ENCODE measurements at places on chromosomes 5 and 9.

GRCh38 chr5:6379246-6379645, 899 bp upstream of the MED10 start:
- DNase-seq = no peak

DNA sequence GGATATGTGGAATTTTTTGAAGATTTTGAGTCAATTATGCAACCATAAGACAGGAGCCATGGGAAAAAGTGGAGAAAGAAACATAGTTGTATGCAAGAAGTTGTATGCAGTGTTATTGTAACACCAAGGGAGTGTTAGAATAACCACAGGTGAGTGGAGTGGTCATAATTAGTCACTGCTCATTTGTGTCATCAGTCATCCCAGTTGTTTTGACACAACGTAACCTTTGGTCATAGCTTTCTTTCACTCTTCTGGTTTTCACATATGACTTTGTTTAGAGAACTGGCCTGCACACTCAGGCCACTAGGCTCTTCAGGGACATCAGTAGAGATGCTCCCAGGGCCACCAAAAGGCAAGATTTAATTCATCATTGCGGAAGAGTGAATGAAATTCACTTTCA, 158.7 kb upstream of the HMHB1 start:
- no peak for DNase-seq

DNA sequence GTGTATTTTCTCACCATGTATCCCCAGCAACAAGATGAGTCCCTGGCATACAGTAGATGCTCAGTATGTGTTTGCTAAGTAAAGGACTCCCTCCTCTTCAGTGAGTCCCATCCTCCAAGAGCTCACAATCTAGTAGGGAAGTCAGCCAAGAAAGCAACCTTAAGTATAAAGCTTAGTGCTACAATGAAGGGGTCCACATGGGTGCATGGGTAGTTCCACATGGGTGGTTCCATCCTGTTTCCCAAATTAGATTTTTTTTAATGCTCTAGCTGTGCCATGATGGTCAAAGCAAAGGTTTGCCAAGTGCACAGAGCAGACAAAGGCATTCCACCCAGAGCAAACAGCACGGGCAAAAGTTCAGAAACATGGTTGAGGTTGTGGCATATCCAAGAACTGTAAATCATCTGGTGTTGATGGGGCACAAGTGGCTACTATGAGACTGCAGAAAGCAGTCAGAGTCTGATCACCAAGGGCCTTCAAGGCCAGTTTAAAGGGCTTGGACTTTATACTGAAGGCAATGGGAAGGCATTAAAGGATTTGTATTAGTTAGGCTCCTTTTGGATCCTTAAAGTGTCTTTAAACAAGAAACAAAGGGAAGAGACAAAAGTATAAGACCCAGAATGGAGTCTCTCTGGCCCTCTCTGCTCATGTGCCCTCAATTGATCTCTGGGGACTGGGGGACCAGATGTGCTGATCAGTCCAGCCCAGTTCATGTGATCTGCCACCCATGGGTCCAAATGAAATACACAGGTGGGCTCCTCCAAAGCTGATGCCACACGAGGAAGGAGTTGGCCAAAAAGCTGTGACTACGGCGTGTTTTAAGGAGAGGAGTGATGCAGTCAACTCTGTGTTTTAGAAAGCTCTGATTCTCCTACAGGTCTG, 9.0 kb upstream of the CPLX2 start:
- no peak for DNase-seq

- no peak for DNase-seq
These were observed 261.2 kb downstream of the TAF11L14 start for GRCh38 chr5:17895288-17896033.

DNA sequence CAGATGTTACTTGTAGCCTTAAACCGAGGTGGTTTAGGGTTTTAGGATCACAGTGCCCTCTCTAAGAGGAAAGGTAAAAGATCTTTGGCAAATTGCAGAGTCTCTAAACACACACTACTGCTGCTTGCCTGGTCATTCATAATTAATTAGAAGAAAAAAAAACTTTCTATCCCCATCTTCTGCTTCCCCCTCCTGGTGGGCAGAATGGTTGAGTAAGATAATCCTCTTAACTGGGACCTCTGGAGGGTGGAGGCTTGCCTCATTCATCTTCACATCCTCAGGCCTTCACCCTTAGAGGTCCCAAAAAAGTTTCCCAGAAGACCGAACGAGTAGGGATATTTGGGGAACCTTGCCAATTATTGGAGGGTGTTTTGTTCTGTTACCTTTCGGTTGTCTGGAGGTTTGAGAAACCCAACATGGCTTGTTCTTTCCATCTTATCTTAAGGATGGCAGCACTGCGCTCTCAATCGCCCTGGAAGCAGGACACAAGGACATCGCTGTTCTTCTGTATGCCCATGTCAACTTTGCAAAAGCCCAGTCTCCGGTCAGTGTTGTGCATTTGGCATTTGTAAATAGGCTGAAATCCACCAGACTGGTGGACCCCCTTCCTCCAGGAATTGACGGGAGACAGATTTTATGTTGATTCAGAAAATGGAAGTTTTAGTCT, 97.3 kb upstream of the DMRT1 start:
- DNase-seq = no peak

DNA sequence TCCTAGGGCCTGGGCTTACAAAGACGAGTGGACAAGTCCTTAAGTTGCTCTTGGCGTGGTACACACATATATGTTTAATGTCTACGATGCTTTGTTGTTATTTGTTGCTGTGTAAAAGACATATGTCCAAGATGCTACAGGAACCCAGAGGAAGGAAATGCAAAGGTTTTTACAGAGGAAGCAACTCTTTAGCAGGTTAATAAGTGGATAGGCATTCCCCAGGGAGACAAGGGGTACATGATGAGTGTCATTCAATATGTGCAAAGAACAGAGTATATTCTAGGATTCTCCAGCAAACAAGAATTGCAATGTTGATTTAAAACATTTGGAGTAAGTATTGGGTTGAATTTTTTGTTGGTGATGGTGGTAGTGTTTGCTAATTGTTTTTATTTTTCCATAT, 92.1 kb downstream of the PIP5K1B start:
- no peak for DNase-seq

DNA sequence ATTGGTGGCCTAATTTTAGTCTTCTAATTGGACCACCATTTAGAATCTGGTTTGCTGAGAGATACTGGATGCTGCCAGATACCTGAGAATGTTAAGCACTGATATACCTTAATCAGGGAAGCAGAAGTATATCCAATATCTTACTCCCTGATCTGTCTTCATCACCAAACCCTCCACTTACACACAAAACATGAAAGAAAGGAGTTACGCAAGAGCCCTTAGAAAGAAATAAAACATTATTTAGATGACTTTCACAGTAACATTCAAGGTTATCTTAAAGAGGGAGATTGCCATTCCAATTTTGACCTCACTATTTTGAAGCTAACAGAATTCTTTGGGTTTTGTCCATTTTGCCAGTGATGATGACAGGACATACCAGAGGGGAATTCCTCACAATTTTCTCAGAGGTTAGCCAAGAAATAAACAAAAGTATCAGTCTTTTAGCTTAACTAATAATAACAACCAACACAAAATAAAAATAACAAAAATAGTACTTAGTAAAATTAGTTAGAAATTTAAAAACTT, 496.1 kb downstream of the NFIB start:
- peak; percentile 60 for DNase-seq

DNA sequence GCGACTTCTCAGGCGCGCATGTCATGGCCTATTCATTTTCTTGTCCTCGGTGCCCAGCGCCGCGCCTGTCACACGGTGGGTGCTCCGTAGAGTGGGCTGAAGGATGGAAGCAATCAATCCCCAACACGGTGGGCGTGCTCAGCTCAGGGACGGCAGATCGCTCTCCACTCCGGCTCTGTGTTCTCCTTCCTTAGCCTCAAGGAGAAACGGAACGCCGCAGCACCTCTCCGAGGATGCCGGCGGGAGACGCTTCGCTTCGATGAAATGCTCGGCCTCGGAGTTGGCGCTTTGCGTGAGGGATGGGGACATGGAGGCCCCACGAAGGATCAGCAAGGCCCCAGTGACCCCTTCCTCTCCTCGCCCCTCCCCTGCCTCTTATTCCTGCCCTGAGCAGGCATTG, 199.5 kb downstream of the C9orf50 start:
- DNase-seq = no peak

- no peak for DNase-seq
These were observed 43.4 kb upstream of the SH3PXD2B start for GRCh38 chr5:172497591-172498255.

GRCh38 chr5:58887721-58888409, 305.0 kb downstream of the RAB3C start:
- DNase-seq = no peak

DNA sequence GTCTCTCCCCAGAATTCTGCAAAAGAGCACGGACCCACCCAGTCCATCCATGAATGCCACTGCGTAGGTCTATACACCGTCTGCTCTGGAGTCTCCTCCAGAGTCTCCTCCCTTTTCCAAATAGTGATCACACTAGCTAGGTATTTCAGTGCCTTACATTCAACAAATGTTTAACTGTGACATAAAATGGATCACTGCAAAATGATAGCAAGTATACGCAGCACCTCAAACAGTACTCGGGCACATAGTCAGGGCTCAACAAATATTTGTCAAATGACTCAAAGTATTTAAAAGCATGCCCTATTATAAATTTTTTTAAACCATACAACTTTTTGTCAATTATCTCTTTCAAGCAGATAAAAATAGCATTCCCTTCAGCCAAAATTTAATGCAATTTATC, 60.5 kb downstream of the TLE1 start:
- DNase-seq = peak; percentile 24

- peak; percentile 58 for DNase-seq
These were observed 450.2 kb downstream of the NR2F1-AS1 start for GRCh38 chr5:93130624-93131490.

DNA sequence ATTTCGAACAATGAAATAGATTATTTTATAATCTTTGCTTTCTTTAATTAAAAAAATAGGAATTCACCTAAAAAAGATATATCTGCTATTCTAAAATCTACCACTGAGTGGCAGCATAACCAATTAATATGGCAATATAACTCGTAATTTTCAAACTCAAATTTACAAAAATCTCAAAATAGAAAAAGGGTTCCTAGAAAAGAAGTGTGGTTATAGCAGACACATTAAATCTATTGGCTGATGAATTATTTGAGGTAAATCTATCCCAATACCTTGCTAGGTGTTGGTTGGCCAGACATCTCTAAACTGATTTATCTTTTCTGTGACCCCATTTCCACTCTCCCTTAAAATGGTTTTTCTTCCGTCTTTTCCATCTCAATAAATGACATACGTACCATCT, 30.2 kb upstream of the NRG2 start:
- DNase-seq = no peak

GRCh38 chr9:110050925-110051355, 157.0 kb downstream of the C9orf152 start:
- peak; percentile 94 for DNase-seq

DNA sequence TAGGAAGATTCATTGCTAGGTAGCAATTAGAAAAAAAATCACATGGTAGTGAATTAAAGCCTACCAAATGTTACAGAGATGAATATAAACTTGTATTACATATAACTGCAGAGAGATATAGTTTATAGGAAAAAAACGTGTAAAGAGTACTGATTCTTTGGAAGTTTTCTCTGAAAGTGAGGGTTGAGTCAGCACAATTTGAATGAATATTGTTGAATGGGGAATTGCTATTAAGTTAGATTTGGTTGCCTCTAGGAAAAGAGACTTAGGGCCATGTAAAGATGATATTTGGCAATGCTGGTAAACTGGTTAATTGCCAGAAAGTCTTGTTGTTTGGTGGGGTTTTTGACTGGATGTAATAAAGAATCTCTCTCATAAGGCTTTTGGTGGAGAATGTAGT, 37.2 kb upstream of the TAL2 start:
- no peak for DNase-seq

DNA sequence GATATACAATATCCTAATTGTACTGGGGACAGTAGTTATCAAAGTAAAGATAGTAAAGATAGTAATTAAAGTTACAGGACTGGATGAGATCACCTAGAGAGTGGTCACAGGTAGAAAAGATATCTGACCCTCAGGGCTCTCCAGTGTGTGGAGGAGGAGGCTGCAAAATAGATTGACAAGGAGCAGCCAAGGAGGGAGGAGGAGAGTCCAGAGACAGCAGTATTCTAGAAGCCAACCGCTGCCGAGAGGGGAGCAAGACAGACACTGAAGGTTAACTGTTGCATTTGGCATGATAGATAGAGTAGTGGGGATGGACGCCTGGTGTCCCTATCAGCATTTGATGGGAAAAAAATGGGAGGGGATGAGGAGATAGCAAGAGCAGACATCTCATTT, 17.0 kb upstream of the F2RL1 start:
- DNase-seq = no peak

GRCh38 chr5:5418006-5418405, 4.5 kb upstream of the ICE1 start:
- no peak for DNase-seq

- no peak for DNase-seq
These were observed 251.1 kb upstream of the TUT7 start for GRCh38 chr9:86605303-86605702.

DNA sequence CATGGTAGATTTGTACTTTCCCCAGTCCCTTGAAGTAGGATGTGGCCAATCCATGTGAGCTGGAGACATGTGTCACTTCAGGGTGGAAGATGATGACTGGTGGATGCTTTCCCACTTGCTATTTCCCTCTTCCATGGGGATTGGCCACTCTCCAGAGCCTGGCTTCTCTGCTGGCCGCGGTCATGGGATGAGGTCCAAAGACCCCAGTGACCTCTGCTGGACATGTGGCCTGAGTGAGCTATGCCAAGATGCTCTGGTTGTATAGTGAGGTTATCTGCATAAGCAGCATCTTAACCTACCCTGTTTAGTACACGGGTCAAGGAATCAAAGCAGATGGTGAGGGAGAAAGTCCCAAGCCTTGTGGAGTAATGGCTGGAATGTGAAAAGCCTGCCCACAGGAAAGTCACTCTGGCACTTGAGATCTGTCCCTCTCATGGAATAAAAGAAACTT, 47.1 kb downstream of the SH3PXD2B start:
- DNase-seq = peak; percentile 46

- DNase-seq = peak; percentile 91
These were observed 4.6 kb upstream of the DNAJC18 start for GRCh38 chr5:139443831-139444453.

DNA sequence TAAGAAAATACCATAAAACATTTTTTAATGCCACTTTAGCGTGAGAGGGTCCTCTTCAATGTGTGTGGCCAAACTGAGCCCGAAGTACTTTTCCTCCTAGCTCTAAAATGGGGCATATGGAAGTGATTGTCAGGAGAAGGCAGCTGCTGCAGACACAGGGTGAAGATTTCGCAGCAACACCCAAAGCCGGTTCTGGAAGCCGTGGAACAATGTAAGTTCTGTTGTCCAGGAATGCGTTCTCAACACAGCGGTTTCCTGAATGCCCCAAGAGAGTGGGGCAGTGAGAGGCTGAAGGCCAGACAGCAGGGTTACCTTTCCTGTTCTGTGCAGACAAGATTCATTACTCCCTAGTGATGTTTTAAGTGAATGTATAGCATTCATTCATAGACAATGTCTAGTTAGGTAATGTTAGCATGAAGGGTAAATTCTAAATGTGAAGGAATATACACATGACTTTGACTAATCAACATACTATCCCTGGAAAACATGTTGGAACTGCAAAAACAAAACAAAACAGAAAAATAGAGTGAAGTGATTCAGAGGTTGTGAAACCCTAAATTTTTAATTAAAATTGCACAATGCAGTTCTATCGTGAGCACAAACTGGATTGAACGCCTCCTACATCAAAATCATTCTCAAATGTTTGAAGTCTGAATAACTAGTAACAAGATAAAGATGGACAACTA, 197.0 kb upstream of the SEMA6A start:
- no peak for DNase-seq
